ENCODE measurements at places on chromosomes 1 and 21. TPM values are rescaled to one million over a fixed set of nuclear protein-coding genes. Genes with fewer than 3 reads are reported as not detected.

DNA sequence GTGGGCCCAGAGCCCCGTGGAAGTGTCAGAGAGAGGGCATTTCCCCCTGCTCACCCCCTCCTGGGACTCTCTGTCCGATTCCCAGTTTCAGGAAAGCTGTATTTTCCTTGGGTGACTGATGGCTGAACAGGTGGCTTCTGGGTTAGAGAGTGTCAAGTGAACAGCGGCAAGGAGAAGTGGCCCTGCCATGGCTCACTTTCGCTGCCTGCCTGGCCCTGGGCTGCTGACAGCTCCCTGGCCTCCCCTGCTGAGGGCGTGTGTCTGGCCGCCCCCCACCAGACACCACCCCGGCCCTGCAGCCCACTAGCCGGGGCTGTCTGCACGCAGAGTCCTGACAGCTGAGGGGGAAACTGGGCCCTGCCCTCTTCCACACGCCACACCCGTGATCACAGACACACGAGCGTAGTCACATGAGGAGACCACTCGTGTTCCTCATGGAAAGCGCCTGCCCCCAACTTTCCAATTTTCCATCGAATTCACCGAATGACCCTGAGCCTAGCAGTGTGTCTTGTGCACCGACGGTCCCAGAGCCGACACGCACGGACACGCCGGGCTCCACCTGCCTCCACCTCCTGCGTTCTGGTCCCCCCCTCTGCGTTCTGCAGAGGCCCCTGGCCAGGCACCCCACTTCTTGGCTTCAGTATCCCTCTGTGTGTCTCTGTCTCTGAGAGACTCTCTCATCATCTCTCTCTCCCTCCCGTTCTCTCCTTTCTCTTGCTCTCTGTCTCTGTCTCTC, 60.6 kb upstream of the CASZ1 start:
- no peak for DNase-seq

GRCh38 chr1:5910276-5910620, 82.0 kb downstream of the NPHP4 start:
- DNase-seq: no peak

GRCh38 chr1:240363315-240363714, 248.6 kb downstream of the GREM2 start:
- no peak for DNase-seq

DNA sequence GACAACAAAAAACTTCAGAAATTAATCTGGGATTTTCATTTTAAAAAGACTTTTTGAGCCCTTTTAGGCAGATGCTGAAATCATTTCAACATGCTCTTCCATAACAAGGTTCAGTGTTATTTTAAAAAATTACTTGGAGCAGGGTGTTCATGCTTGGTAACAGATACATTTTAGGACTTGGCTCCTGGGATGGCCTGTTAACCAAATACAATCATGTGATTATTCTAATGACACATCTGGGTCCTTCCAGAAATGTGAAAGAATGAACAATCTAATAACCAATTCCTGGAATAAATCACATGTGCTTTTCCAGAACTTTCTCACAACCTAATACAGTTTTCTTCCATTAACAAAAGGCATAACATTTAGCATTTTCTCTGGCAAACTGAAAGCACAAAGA, 379.8 kb upstream of the RUNX1 start:
- DNase-seq: no peak

The SPRR2G gene
- not detected for total RNA-seq

- no peak for DNase-seq
These were observed 777.9 kb downstream of the MRPL39 start for GRCh38 chr21:24829397-24829796.

DNA sequence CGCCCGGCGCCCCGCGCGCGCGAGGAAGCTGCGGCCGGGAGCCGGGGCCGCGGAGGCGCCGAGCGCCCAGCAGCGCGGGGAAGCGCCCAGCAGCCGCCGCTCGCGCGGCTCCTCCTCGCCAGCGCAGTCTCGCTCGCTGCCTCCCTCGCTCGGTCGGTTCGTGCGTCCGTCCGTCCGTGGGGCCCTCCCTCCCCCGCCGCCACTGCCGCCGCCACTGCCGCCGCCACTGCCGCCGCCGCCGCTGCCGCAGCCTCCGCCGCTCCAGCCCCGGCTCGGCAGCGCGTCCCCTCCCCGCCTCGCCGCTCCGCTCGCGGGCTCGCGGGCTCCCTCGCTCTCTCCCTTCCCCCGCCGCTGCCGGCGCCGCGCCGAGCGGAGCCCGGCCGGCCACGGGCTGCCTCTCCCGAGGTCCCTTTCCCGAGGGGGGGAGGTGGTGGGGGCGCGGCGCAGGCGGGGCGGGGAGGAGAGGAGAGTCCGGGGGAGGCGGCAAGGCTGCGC, at the start of gene KCND3:
KCND3 (minus strand) TSS at position 138 of the 495 bp plus-strand sequence.
- DNase-seq: peak; percentile 77

DNA sequence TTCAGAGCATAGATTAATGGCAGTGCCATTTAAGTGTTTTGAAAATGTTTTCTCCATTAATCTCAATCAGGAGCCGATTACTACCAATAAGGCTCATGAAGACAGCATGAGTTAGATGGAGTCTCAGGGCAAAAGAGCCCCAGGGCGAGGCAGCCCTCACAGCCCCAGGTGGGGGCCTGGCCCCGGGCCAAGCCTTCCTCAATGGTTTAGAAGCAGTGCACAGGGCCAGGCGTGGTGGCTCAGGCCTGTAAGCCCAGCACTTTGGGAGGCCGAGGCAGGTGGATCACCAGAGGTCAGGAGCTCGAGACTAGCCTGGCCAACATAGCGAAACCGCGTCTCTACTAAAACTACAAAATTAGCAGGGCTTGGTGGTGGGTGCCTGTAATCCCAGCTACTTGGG, 348.1 kb upstream of the VAMP3 start:
- DNase-seq: no peak
